ENCODE measurements at places on chromosomes 1 and 21.

DNA sequence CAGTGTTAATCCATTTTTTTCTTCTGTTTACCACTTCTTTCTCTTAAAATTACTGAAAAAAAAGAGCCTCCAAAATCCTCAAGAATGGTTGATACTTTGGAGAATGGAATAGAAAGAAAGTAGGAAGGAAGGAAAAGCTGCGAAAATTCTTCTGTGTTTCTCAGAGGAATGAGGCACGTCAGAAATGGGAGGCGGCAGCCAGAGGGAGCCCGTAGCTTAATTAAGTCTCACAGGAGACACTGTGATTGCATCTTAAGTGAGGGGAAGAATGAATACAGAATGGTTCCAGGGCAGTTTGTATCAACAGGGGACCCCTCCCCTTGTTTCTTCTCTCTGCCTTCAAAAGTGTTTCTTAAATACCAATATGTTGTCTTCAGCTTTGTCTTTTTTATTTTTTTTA, 1099.5 kb downstream of the PLA2G4A start:
- DNase-seq = no peak

GRCh38 chr1:183023601-183024316, 539 bp downstream of the LAMC1 start:
- no peak for DNase-seq

GRCh38 chr1:3471356-3472087, 17.1 kb downstream of the ARHGEF16 start:
- DNase-seq = no peak

GRCh38 chr1:209276321-209276720, 307.2 kb upstream of the CAMK1G start:
- no peak for DNase-seq

DNA sequence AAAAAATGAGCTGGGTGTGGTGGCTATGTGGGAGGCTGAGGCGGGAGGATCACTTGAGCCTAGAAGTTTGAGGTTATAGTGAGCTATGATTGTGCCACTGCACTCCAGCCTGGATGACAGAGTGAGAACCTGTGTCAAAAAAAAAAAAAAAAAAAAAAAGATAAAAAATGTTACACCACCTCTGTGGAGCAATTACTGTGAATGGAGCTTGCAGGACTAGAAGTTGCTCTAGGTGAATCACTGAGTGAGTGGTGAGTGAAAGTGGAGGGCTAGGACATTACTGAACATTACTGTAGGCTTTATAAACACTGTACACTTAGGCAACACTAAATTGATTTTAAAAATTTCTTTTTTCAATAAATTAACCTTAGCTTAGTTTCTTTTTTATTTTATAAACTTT, 21.9 kb downstream of the TLCD4 start:
- DNase-seq = no peak

GRCh38 chr1:43539726-43540434, 9.2 kb downstream of the PTPRF start:
- no peak for DNase-seq

DNA sequence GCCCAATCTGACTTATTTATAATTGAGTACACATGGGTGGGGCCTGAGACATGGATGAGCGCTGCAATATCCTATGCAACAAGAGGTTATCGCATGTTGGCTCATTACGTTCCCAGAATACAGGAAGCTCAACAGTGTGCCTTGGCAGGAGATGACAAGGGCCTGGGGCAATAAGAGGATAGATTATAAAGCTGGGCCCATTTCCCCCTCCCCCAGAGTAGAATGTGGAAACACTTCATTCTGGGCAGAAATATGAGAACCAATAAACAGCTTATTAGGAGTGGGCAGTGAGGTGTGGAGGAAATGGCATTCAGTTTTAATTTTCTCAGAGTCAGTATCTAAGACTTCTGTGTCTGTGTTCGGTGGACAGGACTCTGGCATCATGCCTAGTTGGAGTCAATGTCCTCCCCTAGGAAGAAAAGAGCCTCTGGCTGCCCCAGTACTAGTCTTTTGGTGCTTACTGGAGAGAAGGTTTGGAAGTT, 92.8 kb downstream of the PIK3R3 start:
- DNase-seq = no peak

DNA sequence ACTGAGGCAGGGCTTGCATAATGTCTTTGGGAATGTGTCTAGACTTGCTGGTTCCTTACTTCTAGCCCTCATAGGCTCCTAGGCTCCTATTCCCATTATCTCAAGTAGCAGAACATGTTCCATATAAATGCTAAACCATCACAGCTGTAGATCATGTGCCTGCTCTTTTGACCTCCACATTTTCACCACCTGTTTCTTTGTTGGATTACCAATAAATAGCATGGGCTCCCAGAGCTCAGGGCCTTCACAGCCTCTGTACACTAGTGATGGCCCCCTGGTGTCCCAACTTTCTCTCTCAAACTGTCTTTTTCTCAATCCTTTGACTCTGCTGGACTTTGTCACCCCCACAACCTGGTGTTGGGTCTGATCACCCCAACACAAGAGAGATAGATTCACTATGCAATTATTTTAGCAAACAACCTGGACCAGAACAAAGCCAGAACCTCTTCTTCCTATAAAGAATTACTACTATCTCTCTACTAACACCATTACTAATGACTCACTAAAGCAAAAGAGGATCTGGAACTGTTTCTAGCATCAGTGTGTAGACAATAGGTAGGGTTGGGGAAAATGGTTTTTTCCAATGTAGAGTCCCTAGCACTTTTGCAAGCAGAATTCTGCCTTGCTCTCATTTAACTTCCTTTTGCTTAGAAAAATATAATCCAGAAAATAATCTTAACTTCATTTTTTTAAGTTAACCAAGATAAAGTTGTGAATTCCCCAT, 51.7 kb downstream of the WLS start:
- DNase-seq = no peak

DNA sequence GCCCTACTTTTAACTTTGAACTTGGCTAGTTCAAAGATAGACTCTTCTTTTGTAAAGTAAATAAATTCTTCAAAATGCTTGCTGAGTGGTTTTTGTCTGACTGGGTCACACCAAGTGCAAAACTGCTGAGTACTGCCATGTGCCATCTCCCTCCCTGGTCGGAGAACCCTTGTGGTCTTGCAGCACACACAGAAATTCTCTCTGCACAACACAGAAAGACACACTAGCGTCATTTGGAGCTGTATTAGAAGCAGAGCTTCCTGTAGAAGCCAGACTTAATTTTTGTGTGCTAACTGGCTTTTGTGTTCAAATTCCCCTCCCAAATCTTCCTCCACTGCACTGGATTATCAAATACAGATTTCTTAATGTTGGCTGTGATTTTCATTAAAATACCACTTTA, 2.5 kb downstream of the PSMB4 start:
- no peak for DNase-seq

DNA sequence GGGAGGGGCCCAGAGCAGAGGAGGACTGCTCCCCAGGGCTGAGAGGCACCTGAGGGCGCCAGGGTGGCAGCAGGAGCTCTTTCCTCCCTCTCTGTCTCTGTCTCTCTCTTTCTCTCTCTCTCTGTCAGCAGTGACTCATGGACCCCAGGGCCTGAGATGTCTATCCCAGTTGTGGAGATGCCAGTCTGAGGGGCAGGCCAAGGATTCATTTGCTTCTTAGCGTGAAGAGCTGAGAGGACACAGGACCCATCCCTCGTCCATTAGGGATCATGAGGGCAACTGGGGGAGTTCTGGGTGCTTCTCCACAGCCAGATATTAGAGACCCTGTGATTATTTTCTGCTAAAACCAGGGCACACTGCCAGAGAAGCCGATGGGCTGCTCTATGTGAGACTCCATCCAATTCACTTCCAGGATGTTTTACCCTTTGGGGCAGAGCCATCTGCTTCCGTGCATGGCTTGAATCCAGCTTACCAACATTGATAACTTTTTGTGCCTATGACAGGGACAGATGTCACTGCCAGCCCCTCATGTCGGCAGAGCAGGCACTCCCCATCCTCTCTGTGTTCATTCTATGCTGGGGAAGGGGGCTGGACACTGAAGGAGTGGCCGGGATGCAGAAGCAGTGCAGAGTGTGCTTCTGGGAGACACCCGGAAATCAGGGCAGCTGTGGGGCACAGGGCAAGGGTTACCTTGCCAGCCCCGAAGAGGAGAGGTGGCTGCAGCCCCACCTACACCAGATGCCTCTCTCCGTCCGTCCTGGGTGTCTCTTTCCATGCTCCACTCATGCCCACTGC, 4.1 kb upstream of the PCBP3 start:
- DNase-seq = no peak

DNA sequence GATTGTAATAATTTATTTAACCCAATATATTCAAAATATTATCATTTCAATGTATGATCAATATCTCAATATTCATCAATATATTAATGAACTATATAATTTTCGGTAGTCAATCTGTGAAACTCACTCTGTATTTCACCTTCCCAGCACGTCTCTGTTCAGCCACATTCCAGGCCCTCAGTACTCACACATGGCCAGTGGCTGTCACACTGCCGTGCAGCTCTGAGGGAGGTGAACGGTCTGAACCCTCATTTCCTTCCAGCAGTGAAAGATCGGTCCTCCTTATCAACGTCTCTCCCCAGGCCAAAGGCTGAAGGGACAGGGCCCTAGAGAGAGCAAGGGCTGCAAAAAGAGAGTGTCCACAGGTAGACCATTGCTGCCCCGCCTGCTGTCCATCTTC, 39.5 kb upstream of the ZNF124 start:
- DNase-seq = no peak

GRCh38 chr1:206658264-206658980, 23.1 kb downstream of the DYRK3 start:
- DNase-seq = peak; percentile 18

DNA sequence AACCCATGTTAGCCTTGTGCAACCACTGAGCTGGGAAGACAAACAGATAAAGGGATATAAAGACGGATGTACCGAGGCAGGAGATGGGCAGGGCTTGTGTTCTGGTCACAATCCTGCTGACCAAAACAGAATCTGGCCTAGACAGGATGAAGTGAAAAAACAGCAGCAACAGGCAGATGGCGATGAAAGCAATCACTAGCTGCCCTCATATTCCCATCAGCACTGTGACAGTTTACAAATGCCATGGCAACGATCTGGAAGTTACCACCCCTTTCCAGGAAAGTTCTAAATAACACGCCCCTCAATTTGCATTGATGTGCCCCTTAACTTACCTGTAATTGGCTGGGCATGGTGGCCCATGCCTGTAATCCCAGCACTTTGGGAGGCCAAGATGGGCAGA, 40.6 kb upstream of the CD46 start:
- no peak for DNase-seq

DNA sequence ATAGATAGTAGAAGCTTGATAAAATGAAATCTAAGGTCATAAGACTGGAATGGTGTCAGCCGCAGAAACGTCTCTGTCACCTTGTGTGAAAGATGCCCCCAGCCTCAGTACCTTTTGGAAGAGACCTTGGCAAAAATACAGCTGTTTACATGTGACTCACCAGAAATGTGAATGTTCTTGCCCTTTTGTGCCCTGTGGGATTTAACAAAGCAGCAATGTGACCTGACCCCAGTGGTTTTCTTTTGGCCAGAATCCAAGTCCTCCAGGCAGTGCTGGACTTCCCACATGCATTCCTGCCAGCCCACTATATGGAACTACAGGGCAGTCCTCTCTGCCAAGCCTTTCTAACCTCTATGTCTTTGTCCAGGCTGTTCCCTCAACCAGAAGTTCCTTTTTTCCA, 27.2 kb upstream of the LRRC8C start:
- no peak for DNase-seq

DNA sequence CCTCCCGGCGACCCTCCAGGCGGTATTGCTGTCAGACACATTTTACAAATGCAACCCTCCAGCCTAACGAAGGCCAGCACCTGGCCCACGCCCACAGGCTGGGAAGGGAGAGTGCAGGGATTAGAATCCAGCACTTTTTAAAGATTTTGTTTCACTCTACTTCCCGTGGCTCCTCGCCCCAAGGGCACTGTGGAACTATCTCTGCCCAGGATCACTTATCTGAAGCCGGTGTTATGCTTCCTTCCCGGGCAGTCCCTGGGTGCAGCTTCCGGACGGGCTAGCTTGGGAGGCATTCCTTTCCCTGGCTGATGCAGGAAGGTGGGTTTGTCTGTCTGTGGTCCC, 35.8 kb downstream of the CCN1 start:
- DNase-seq = no peak

GRCh38 chr21:36718951-36719501, 20.1 kb downstream of the SIM2 start:
- no peak for DNase-seq

DNA sequence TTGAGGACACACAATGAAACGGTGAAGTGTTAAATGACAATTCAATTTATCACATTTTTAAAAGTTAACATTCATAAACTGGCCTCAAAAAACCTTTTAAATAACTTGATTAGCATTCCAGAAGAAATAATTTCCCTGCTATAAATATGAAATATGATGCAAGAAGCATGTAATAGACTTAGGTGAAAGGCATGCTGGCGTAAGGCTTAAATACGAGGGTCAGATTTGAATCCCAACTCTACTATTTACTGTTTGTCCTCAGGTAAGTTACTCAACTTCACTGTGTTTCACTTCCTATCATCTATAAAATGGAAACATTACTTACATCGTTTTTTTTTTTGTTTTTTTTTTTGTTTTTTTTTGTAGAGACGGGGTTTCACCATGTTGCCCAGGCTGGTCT, 40.8 kb downstream of the EPRS1 start:
- DNase-seq = no peak

DNA sequence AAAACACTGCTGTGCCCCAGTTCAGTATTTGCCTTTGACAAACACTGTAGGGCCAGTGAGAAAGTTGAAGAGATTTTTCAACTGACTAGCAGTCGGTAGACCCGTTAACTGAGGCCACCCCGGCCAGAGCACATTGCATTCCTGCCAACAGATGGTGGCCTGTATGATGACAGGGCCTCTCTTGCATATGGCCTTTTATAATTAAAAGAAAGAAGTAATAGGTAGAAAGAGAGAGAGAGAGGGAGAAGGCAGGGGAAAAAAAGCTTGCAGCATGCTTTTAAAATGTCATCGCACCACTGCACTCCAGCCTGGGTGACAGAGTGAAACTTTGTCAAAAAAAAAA, 4.7 kb upstream of the C1orf174 start:
- no peak for DNase-seq

DNA sequence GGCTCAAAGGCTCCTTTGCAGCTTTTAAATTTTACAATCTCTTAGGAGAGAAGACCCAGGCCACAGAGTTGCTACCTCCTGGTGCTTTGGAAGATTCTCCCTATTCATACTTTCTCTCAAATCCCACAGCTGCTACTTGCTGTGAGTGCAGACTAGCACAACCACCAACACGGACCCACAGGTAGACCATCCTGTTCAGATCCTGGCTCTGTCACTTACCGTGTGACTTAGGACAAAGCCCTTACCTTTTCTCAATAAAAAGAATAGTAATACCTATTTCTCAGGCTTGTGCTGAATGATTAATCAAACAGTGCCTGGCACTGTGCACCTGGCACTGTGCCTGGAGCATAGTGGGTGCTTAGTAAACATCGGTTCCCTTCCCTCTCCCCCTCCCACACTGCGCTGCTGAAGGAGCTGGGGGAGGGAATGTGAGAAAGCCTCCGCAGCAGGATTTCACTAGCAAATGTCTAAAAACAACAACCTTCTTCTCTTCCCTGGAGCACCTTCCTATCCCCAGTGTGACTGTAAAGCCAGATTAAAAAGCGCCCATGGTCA, 81.7 kb downstream of the PGM1 start:
- DNase-seq = no peak

GRCh38 chr1:162966613-162967012, 102.5 kb upstream of the RGS4 start:
- no peak for DNase-seq

GRCh38 chr1:233972951-233973635, 68.6 kb downstream of the SLC35F3 start:
- no peak for DNase-seq

GRCh38 chr21:25772686-25773085, 37.9 kb downstream of the GABPA start:
- DNase-seq = no peak
